ENCODE measurements at places on chromosomes 16 and 17. TPM values are rescaled to one million over a fixed set of nuclear protein-coding genes. Genes with fewer than 3 reads are reported as not detected.

DNA sequence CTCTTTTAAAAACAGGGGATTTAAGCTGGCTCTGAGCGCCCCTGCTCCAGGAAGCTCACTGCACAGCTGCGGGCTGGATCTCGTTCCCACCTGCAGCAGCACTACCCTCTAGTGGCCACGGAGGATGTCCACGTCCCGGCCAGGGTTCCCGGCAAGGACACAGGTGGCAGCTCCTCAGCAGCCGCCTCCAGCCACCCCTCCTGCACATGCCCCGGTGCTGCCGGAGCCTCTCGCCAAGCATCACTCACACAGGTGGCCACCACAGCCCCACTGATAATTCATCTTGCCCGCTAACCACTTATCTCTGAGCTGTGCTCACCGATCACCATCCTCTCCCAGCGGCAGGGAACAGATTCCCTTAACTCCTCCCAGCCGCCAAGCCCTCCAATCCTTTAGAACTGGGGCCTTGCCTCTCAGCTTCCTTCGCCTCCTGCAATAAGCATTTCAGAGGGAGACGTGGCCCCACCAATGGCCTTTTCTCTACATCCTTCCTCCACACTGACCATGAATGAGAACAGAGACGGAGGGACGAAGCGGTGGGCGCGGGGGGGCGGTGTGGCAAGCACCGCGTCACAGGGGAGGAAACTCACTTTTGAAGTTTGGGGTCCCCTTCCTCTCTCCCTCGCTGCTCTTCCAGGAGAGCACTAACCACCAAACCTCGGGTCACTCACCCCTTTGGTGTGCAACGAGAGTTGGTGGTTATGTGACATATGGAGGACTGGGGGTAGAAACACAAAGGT is 222.1 kb downstream of the RBFOX3 start:
- peak; percentile 49 for DNase-seq

DNA sequence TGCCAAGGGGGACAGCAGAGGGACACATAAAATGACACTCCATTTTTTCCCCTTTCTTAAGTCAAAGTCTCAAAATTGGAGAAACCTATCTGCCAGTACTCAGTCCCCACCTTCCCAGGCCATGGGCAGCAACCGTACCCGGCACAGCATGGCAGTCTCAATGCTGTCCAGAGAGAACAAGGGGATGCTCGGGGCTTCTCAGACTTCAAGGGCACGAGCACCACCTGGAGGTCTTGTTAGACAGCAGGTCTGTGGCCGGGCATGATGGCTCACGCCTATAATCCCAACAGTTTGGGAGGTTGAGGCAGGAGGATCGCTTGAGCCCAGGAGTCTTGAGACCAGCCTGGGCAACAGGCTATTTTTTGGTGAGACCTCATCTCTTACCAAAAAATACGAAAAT is 3.2 kb downstream of the DNAH17 start:
- peak; percentile 17 for DNase-seq

- peak; percentile 85 for DNase-seq
Observed at GRCh38 chr16:67537270-67537635, 8.6 kb downstream of the RIPOR1 start.

GRCh38 chr16:31880322-31880979 is 6.8 kb downstream of the ZNF267 start:
- DNase-seq: no peak

DNA sequence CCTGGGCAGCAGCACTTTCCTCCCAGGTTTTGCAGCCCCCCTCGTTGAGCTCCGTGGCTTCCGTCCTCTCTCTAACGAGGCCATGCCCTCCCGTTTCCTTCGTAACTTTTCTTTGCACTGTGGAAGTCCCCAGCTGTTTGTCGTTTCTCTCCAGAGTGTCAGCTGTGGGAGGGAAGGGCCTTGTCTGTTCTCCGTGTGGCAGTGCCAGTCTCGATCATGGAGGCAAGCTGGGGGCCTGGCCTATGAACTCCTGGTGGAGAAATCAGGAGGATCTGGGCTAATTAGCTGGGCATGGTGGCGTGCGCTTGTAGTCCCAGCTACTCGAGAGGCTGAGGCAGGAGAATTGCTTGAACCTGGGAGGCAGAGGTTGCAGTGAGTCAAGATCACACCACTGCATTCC is 28.3 kb downstream of the TBCD start:
- no peak for DNase-seq

Gene TSNAXIP1
- total RNA-seq: 0.51 TPM

Gene HID1
- total RNA-seq: 48.5 TPM

All from dermis microvascular lymphatic vessel endothelial cell (primary cell).